ENCODE measurements at places on chromosomes 5 and 9.

DNA sequence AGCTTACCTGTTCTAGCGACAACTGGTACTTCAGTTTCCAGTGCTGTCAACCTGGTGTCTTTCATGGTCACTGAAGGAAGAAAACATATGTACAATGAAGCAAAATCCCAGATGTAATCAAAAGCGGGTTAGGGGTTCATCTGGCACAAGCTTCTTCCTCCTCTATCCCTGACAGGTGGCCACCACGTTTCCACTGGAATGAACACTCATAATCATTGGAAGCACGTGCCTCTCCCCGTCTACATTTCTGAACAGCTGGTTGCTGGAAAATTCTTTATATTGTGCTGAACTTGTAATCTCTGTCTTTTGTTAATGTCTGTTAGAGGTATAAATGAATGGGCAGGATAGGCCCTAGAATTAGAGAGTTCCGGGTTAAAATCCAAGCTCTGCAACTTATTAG lies 9.4 kb downstream of the TSC1 start:
- no peak for DNase-seq

- DNase-seq: no peak
These were observed 1.1 kb upstream of the SEPTIN8 start for GRCh38 chr5:132778129-132778528.

DNA sequence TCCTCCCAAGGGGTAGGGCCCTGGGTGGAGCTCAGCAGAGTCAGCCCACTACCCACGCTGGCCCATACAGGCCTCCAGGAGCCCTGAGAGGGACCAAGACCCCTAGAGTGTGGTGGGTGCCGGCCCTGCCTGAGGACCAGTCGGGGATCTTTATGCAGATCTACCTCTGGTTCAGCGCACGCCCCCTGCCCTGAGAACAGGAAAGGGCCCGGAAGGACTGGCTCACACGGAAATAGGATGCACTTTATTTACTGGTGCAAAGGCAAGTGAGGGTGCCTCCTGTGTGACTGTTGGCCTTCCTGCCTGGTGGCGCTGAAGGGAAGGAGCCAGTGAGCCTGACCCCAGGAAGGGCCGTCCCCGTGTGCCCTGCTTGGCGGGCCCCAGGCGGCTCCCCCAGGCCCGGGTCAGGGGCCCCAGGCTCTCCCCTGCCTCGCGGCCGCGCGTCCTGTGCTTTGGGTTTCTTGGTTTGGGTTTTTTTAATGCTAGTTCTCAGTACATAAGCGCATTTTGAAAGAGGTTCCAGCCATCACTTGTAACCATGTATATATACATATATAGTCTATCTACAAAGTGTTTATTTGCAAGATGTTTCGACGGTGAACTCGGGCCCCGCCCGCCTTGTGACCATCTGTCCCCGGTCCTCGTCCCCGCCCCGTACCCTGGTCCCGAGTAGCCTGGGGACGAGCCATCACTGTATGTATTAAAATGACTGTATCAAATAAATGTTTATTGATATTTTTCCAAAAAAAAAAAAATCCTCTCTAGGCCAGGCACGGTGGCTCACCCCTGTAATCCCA lies 76.4 kb upstream of the ROR2 start:
- no peak for DNase-seq

DNA sequence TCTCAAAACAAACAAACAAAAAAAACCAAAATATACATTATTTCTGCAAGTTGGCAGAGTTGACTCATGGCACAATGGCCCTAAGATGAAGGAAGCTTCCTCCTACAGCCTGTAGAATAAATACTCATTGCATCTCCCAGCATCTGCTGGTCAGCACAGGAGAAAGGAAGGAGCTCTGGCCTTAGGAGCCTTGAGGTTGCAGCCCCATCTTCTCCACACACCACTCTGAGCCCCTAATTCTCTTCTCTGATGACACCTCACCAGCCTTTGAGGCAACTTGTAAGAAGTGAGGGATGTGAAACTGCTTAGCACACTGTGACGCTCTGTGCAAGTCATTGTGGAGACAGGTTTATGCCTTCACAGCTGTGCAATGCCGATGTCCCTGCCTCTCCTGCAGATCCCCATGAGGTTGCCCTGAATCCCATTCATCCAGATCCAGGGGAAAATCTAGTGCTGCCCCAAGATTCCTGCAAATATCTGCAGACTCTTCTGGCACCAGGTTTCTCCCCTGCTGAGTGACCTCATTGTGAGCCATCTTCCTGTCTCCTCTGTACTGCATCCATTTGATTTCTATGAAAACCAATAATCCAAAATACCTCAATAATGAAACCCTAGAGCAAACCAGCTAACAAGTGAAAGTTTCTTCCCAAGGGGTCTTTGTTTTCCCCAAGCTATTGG lies 65.3 kb upstream of the TGFBR1 start:
- no peak for DNase-seq

DNA sequence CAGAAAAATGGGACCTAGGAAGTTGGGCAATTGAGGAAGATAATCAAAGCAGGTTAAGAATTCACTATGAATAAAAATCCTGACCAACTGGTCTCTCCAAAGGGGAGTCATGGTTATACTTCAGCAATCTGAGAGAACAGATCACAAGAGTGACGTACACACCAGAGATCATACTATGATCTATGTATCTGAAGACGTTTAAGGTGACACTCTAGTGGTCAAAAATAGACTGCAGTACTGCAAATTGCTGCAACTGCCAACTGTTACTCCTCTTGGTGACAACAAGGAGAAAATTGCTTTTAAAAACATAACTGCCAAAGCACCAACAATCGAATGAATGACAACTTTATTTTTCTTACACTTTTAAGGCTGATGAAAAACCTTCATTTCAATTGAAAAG lies 4.9 kb downstream of the AK6 start:
- DNase-seq: no peak

DNA sequence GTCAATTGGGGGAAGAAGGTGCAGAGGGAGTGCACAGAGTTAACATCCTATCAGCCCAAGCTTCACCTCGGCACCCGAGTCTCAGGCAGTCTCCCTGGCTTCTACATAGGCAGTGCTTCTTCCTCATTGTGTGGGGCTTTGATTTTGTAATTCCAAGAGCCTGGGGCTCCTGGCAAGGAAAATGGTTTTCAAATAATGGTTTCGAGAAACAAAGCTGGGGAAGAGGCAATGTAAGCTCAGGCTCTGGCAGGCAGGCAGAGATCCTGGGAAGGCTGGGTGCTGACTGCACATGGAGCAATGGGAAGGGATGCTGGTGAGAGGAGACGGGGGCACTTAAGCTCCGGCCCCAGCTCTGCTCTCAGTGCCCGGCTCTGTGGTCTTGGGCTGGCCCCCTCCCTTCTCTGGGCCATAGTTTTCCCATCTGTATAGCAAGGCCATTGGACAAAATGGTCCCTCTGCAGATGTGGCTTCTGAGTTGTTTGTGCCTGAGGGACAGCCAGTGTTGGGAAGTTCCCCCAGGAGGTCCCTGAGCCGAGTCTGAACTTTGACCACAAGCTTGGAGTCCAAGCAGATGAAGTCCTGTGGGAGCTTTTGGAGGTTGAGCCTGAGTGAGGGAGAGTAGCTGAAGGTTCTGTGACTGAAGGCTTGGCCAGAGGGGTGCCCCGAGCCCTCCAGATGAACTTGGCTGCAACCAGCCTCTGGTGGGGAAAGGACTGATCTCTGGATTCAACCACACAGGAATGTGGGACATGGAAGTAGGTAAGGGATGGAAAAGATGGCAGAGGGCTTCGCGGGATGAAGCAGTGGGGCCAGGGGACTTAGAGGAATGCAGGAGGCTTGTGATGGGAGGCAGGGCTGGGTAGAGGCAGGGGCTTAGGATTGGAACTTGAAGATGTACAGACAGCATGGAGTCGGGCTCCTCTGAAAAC lies 28.5 kb upstream of the IL17B start:
- DNase-seq: no peak

DNA sequence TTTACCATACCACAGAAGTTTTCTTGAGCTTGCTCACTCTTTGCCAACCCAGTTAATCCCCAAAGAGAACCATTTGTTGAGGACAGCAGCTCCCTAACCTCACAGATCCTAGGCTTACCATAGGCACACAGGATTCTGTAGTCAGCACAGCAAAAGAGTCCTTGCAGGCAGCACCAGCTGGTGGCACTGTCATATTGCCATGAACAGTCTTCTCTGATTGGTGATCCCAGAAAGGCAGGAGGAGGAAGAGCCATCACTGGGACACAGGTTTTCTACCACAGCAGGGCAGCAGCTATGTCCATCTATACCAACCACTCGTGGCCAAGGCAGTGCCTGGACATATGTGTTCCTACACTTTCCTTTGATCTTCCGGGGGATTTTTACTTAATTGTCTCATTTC lies 297.1 kb upstream of the CD180 start:
- DNase-seq: no peak

- DNase-seq: no peak
These were observed 166.6 kb downstream of the AP3B1 start for GRCh38 chr5:78127875-78128274.

DNA sequence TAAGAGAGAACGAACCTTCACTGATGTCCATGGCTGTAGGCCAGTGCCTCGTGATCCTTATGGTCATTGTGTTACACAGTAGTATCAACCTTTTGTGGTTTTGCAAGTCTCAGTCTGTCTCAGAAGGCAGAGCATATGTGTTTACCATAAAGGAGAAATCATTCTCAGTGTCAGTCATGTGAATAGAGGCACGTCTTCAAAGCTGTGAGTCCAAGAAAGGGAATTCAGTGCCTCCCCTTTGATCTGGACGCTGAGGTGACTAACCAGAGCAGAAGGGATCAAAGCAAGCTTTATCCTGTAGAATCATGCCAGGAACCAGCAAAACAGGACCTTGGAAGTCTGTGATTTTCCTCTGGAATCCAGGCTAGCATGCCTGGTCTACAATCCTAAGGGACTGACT lies 433.9 kb downstream of the DNAH5 start:
- no peak for DNase-seq

DNA sequence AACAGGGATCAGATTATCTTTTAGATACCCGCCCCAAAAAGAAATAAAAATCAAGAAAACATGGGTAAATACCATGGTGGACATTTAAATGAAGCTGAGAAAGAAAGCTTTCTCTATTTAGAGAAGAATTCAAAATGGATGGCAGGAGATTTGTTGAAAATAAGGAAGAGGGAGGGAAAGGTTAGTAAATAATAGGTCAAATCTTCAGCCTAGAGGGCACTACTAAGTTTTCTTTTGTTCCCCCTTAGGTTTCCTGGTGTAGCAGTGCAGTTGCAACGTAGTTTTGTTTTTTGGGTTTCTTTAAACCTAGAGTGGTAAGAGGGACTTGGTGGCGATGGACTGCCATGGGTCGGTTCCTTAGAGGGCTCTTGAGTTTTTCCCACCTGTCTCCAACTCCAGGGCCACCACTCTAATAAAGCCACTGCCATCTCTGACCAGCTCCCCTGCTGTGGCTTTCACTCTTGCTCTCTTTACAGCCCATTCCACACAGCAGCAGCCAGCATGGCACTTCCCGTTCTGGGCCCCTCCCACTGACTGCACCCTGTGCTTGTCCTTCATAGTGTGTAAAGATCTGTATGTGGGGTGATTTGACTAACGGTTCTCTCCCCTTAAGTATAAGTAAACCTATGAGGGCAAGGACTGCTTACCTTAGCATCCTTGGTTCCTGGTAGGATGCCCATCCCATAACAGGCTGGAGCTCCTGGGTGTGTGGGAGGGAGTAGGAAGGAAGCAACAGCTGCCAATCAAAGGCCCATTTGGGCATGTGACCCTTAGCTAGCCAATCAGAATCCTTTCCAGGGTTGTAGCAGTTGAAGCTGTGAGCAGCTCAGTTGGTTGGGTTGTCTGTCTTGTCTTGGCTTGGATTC lies 118.3 kb downstream of the SLC1A3 start:
- DNase-seq: peak; percentile 82

DNA sequence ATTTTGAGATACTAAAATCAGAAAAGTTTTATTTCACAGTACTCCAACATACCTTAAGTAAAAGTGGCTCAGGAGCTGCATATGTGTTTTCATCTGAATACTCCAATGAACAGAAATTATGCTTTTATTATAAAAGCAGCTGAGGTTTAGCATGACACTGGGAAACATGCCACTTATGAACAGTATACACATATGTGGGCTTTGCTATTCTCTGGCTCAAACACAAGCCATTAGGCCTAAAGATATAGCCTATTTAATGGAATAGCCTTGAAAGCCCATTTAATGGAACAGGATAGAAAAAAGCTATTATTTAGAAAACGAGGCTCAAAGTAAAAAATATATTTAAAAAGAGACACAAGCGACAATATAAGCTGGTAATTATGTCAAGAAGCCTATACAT lies 74.1 kb downstream of the SLC38A9 start:
- no peak for DNase-seq

- no peak for DNase-seq
These were observed 102.5 kb upstream of the TXNDC8 start for GRCh38 chr9:110440172-110440571.

DNA sequence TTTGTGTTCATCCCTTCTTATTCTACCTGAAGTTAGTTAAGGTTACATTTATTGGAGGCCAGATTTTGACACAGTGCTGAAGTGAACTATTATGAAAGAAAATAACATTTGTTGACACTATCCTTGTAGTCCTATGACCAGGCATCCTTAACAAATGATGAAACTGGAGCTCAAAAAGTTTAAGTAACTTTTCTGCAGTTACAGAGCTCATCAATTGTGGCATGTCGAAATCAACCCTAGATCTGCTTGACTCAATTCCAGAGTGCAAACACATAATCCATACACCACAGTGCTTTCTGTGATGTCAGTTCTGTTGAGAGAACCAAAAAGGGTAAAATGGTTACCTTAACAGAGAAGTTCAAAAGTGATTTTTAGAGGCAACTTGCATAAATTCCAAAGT lies 28.6 kb downstream of the KCNN2 start:
- DNase-seq: no peak

DNA sequence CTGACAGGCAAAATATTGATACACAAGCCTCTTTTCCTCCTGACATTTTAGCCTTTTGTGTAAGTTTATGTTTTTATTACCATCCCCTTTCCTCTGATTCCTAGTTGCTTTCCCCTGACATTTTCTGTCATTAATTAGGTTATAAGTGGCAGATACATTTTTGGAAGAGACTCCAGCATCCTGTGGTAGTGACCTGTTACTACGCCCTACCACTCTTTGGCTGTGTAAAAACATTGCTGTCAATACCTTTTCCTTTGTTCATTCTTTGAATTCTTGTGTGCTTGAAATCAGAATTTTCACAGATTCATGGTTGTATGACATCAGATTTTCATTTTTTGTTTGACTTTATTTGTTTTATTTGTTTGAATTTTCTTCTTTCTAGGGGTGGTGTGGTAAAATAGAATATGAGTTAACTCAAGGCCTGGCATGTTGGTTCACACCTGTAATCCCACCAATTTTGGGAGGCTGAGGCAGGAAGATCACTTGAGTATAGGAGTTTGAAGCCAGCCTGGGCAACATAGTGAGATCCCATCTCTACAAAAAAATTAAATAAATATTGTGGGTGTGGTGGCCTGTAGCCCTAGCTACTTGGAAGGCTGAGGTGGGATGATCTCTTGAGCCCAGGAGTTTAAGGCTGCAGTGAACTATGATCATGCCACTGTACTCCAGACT lies 43.4 kb downstream of the UBE2R2 start:
- no peak for DNase-seq

GRCh38 chr5:136629125-136629792 lies 263.9 kb upstream of the TRPC7 start:
- no peak for DNase-seq

- no peak for DNase-seq
These were observed 5.8 kb downstream of the TRAF1 start for GRCh38 chr9:120920806-120921178.
